ENCODE measurements at places on chromosomes 1 and 21. TPM values are rescaled to one million over a fixed set of nuclear protein-coding genes. Genes with fewer than 3 reads are reported as not detected.

Gene IL20
- total RNA-seq = not detected

Gene BRDT
- total RNA-seq = not detected

Gene SPRR1B
- not detected for total RNA-seq

Gene CELA2A
- total RNA-seq = not detected

Gene RPS6KA1
- 29.9 TPM for total RNA-seq

Gene FBLIM1
- total RNA-seq = 231 TPM

Gene PROK1
- not detected for total RNA-seq

GRCh38 chr21:29748391-29749167 lies 191.2 kb downstream of the GRIK1 start:
- DNase-seq = no peak

DNA sequence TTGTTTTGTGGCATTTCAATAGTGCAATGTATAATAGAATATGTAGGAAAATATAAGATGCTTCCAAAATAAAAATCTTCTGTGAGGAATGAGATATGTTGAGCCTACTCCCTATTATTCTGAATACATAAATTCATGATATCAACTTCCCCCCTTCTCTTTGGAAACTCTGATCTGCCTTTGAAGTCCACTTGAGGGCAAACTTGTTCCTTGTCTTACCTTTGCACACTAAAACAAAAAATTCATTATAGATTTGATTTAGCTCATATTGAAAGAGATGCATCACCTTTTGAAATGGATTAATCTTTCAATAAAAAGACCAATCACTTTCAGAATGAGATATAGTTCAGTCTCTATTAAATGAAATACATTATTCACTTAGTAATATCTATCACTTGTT lies 580.7 kb upstream of the ADGRL4 start:
- no peak for DNase-seq

GRCh38 chr1:227896710-227897655 lies 50.7 kb downstream of the WNT9A start:
- DNase-seq = no peak

- DNase-seq = no peak
Measured at GRCh38 chr1:54415991-54416390, 9.8 kb upstream of the SSBP3 start.

DNA sequence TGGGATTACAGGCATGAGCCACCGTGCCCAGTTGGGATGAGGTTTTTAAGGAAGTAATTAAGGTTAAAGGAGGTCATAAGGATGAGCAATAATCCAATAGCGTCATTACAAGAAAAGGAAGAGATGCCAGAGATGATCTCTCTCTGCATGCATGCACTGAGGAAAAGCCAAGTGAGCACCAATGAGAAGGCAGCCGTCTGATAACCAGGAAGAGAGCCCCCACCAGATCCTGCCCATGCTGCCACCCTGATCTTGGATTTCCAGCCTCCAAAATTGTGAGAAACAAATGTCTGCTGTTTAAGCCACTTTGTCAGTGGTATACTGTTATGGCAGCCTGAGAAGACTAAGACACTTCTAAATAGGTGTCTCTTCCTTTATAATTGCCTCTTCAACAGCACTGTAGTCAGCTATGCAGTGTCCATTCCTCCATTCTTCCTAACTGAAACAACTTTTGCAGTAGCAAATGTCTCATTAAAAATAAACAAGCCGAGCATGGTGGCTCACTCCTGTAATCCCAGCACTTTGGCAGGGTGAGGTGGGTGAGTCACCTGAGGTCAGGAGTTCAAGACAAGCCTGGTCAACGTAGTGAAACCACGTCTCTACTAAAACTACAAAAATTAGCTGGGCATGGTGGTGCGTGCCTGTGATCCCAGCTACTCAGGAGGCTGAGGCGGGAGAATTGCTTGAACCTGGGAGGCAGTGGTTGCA lies 216.2 kb upstream of the RUNX1 start:
- no peak for DNase-seq

DNA sequence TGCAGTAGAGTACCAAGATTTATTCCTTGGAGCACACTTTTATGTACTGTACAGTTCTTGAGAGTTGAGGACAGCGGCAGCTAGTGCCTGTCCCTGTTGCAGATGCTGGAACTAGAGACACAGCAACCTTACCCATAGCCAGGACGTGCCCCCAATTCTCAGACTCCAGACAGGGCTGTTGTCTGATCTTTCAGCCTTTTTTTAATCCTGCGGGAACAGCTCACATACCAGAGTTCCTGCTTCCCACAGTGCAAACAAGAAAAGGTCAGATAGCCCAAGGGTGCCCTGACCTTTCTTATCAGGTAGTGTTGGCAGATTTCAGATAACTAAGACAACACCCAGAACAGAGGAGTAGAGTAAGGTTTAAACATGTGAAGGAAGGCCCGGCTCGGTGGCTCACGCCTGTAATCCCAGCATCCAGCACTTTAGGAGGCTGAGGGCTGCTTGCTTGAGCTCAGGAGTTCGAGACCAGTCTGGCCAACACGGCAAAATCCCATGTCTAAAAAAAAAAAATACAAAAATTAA lies 78.5 kb downstream of the DOP1B start:
- no peak for DNase-seq

- DNase-seq = no peak
Measured at GRCh38 chr21:36791695-36792470, 93.0 kb downstream of the SIM2 start.
